Neural progenitor cell (in vitro differentiated cells): ENCODE measurements at places on chromosomes 2 and 18. TPM values are rescaled to one million over a fixed set of nuclear protein-coding genes. Genes with fewer than 3 reads are reported as not detected.

Gene CYRIA
- 0.81 and 1.0 TPM in 2 replicates for total RNA-seq

DNA sequence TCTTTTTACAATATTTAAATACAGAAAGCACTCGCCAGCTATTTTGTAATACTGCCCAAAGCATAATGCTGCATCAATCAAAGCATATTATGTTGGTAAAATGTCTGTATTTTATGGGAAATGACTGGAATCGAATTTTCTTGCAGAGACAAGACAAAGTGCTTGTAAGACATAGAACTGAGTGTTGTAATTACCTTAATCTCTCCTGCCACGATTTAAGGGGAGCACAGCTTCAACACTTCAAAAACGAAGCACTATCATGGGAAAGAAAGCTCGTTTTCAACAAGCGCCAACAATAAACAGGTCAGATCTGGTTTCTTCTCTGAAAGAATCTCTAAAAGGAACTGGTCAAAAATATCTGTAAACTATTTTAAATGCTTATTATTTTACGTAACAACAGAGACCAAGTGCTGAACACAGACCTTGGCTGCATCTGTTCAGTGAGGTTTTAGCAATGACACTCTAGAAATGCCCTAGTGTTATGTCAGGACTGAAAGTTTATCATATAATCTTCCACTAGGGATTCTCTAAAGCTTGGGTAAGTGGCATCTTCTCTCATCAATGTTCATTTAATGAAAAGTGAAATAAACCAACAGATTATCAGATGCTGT, 19.0 kb downstream of the RND3 start:
- DNase-seq, result no peak

- DNase-seq, result no peak
Observed at GRCh38 chr2:46163098-46163430, 134.1 kb upstream of the EPAS1 start.

Gene IL1RL1
- not detected in 2 replicates for total RNA-seq

Gene RPRM
- total RNA-seq, result 0.51 and 1.3 TPM in 2 replicates

DNA sequence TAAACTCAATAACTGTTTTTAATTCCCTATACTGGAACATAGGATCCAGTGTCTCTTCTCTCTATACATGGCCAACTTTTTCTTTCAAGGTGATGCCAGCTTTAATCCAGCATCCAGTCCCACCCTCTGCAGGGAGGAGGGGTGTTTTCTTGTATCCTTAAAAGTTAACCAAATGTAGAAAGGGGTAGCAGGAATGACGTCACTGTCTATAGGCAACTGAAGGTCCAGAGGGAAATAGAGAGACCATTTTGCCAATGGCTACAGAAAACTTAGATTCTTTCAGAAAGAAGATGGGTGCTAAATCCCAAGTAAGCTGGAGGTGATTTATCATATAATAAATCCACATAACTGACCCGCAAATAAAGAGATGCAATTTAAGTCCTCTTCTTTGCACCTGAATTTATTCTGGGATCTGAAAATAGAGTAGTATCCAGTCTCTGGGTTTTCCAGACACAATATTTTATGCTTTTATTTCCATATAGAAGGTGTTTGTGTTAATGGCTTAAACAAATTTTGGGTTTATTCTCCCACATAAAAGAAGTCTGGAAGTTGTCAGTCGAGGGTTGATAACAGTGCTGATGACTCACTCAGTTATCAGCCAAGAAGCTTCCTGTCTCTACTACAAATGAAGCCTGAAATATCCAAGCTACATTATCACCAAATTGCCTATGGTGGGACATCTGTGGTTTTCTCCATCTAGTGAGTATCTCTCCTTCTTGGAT, 5.7 kb upstream of the DNER start:
- no peak for DNase-seq

- DNase-seq, result no peak
Observed at GRCh38 chr2:160516547-160517365, 23.1 kb upstream of the RBMS1 start.

- no peak for DNase-seq
Observed at GRCh38 chr2:61450144-61450543, 20.7 kb downstream of the USP34 start.

Gene AQP12A
- total RNA-seq, result not detected in 2 replicates

- peak; percentile 13 for DNase-seq
Observed at GRCh38 chr2:179595284-179595683, 266.1 kb downstream of the ZNF385B start.

GRCh38 chr2:64212346-64212745, 68.1 kb upstream of the PELI1 start:
- DNase-seq, result no peak

- no peak for DNase-seq
Observed at GRCh38 chr2:150570712-150571111, 83.2 kb upstream of the RND3 start.

- no peak for DNase-seq
Observed at GRCh38 chr2:182597570-182598295, 118.3 kb upstream of the DNAJC10 start.

Gene ALPG
- not detected in 2 replicates for total RNA-seq

- DNase-seq, result no peak
Observed at GRCh38 chr2:84908948-84909713, 3.7 kb downstream of the TMSB10 start.

Gene NEURL3
- total RNA-seq, result 0.12 TPM in 1 of 2 replicates, not detected in the other

Gene ABCB11
- 0.09 TPM in 1 of 2 replicates, not detected in the other for total RNA-seq

- no peak for DNase-seq
Observed at GRCh38 chr2:9187620-9188214, 18.9 kb upstream of the ASAP2 start.

DNA sequence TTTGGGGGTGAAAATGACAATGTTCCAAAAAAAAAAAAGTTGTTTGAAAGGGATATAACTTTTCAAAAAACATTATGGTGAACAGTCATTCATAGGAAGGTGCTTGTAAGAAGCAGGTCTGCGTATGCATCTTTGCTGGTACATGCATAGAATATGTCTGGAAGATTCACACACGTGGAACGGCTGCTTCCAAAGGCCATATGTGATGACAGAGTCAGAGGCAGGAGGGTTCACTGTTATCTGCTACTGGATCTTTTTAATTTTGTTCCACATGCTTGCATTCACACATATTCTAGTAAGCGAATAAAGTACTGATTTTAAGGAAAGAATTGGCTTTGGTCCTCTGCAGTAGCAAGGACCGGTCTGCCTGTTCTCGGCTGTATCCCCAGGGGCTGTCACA, 193.4 kb downstream of the SMAD7 start:
- DNase-seq, result no peak

- no peak for DNase-seq
Observed at GRCh38 chr2:21928292-21928691, 804.5 kb downstream of the TDRD15 start.

DNA sequence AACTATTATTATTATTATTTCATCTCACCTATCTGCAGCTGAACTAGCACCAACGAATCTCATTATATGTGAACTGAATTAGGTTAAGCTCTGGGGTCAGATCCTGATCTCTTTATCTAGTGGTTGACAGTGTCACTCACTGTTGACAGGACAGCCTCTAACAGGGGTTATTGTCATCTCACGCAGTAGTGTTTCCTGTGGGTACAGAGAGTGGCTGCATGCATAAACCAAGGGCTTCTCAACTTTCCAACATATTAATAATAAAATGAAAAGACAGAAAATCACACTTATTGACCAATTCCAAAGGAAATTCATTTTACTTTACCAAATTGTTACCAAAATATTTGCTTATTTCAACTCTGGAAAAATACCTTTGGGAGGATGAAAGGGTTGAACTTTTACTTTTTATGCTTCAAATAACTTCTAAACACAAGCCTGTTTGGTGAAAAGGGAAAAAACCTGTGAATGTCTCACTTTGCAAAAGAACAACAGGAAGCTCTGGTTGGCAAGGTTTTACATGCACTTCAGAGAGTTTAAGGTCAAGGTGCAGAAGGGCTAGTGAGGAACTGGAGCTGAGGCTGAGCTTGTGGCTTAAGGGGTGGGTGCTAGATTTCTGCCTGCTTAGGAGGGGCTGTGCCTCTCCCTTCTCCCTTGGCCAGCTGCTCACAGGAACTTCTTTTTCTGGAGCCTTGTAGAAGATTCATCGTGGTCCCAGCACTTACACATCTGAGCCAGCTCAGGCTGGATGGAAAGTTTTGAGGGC, 72.6 kb downstream of the CTAGE1 start:
- DNase-seq, result no peak

DNA sequence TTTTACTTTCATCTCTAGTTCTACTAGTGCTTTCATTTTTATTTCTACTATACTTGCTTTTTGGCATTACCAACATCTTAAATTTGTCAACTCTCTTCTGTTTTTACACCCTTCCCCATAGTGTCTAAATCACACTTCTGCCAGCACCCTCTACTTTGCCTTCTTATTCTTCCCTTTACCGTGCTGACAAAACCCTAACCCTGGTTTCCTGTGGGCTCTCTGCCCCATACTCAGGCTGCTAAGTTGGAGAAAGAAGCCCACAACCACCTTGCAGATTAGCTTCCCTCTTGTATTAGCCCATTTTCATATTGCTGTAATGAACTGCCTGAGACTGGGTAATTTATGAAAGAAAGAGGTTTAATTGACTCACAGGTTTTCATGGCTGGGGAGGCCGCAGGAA, 24.8 kb downstream of the GIGYF2 start:
- DNase-seq, result no peak
